GOT3 (cell line): ENCODE measurements at places on chromosomes 11 and 22.

- no peak for DNase-seq
These were observed 1008.4 kb downstream of the BRD1 start for GRCh38 chr22:48819232-48819631.

DNA sequence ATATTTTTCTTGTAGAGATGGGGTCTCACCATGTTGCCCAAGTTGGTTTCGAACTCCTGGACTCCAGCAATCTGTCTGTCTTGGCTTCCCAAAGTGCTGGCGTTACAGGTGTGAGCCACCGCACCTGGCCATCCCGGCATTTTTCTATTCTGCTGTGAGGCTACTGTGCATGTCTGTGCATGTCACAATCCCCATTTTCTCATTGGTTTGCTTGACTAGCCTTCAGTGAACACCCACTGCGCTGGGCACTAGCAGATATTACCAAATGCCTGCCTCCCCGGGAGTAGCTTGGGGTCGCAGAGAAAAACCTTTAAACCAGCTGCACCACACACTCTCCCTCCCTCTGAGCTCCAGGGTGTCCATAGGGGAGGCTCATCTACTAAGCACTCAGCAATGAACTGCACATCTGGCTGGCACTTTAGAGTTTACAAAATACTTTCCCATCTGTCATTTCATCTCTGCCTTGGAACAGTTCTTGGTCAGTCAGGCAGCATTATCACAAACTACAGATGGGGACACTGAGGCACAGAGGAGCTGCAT, 4.9 kb downstream of the CSNK1E start:
- DNase-seq = no peak

- no peak for DNase-seq
These were observed 87.1 kb upstream of the LDLRAD3 start for GRCh38 chr11:35856756-35857155.

- no peak for DNase-seq
These were observed 10.1 kb downstream of the POLR3H start for GRCh38 chr22:41534219-41534618.

GRCh38 chr22:29994943-29995342, 85.3 kb upstream of the HORMAD2 start:
- DNase-seq = no peak
